NCI-H510A (cell line): ENCODE measurements at places on chromosomes 1 and 21.

DNA sequence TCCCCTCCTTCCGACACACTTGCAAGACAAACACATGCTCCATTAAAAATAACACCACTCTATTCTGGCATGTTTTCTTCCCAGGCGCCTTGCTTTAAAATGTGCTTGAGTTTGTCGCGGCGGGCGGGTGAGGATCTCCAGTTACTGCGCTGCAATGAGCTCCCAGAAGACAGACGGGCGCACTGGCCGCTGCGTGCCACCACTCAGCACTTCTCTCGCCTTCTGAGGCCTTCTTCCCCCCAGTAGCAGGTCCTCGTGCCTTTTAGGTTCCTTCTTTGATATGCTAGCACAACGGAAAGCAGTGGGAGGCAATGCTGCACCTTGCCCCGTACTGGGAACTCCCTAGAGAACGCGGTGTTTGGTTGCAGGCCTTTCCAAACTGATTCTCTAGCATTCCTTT is 279.5 kb upstream of the NR5A2 start:
- DNase-seq, result no peak

- DNase-seq, result no peak
Measured at GRCh38 chr1:155996166-155996565, 17.8 kb upstream of the ARHGEF2 start.

DNA sequence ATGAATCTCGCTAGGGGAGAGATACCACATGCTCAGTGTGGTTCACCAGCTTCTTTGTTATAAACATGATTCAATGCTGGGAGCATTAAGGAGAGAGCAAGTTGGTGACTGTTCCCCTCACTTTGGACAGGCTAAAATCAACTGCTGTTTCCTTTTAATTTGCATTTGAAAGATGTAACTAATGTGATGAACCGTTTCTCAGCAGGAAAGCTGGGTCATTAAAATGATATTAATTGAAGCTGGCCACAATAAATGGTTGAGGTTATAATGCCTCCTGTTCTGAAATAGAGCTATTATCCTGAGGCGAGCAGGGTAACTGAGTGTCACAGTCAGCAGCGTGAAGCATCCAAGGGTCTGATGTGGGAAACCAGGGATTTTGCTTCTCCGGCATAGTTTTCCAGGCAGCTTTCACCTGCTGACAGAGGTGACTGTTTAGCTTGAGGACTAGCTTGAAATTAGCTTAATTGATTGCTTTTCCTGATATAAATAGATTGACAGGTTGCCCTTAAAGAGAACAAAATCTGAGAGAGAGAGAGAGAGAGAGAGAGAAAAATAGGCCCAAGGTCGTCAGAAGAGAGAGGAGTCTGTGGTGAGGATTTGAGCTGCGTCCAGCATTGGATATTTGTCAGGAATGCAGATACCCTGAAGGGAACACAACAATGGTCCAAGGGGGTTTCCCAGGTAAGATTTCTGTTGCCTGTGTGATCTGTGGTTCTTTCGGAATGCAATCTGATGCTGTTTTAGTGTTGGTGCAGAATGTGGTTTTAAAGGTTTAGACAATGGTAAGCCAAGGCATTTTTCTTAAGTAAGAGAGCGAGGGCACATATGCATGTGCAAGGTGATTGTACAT is 209.7 kb downstream of the PATJ start:
- DNase-seq, result no peak

DNA sequence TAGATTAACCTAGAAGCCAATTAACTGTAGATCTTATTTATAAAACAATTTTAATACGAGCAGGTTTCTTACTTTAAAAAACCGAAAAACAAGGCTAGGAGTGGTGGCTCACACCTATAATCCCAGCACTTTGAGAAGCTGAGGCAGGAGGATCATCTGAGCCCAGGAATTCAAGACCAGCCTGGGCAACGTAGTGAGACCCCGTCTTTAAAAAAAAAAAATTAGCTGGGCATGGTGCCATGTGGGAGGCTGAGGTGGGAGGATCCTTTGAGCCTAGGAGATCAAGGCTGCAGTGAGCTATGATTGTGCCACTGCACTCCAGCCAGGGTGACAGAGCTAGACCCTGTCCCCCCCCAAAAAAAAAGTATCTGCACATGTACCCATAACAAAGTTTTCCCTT is 89.3 kb upstream of the QSOX1 start:
- DNase-seq, result no peak

DNA sequence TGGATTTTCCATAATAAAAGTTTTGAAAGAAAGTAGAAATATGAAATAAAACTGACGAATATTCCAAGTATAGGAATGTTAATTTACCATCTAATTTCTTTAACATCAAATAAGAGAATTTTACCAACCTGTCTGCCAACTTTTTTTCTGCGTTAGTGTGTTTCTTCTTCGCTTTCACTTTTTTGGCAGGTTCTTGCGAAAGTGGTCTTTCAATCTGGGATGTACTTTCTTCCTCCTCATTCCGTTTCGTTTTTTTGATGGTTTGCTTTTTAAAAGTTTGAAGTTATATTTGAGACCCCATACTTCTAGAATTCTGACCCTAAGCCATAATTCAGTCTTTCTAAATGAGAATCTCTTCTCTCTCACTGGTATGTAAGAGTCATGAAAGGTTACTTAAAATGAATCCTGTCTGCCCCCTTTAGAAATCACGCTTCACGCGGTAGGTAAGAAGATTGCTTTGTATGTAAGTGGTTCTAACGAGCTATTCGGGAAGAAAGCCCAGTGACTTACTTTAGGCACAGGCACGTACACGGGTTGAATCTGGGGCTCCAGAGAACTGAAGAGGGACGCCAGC is 580 bp downstream of the RBM34 start:
- DNase-seq, result no peak

DNA sequence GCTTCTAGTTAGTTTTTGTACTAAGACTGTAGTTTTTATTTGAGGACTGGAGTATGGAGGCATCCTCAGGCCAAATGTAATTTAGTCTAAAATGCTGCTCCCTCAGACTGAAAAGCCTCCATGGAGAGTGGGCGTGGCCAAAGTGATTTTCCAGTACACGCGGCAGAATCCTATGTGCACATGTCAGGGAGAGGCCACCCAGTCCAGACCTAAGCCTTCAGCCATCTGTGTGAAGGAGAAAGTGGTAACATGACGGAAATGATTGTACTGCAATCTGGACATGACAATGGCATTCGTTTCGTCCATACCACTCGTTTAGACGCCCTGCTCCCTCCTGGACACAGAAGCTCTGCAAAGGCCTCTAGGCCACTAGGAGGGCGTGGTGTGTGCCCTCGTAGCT is 56.2 kb downstream of the PCP4 start:
- no peak for DNase-seq

- no peak for DNase-seq
Measured at GRCh38 chr1:53568540-53568939, 109.3 kb downstream of the DMRTB1 start.

GRCh38 chr1:102837551-102837950 is 270.8 kb downstream of the COL11A1 start:
- no peak for DNase-seq

DNA sequence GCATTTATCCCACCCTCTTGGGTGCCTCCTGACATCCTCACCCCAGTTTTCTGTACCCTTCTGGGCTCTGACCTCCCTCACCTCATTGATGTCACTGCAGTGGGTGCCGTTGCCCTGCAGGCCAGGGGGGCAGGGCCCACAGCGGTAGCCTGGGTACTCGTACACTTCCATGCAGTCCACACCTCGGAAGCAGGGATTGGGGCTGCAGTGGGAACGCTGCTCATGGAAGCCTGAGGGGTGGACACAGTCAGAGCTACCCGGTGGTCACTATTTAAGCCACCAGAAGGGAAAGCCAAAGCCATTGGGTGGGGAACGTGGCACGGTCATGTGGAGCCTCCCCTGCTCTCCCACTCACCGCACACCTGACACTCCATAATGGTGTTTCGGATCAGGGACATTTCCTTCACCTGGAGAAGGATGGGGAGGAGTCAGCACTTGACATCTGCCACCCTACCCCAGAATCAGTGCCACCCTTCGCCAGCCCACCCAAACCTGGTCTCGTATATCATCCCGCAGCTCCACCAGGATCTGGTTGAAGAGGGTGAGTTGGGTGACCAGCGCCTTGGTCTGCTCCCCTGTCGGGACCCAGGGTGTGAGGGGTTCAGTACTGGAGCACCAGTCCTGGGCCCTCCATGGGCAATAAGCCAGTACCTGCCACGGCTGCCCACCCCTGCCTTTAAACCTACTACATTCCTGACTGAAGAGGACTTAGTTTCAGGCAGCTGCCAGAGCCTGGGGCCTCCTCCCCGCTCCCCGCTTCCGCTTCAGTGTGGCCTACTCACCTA is 4.8 kb downstream of the THBS3 start:
- no peak for DNase-seq

GRCh38 chr1:232285138-232285537 is 344.8 kb downstream of the SIPA1L2 start:
- no peak for DNase-seq

GRCh38 chr1:3736708-3737107 is 15.5 kb upstream of the CCDC27 start:
- no peak for DNase-seq

DNA sequence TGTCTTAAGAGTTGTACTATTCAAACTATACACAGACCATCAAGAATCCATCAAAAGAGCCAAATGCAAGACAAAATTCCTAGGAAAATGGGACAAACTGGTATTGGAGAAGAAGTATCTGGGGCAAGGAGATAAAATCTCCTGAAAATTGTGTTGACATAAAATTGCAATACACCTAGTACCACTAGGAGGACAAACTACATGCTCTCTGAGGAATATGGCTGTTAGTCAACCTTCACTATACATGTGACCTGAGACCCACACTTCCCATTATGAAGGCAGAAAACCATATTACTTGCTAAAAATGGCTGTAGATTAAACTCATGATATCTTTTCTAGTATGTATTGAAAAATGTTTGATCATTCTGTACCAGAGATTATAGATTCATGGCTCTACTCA is 30.0 kb downstream of the IRF2BP2 start:
- no peak for DNase-seq

- no peak for DNase-seq
Measured at GRCh38 chr1:19322481-19322880, 10.4 kb downstream of the SLC66A1 start.

GRCh38 chr1:204640578-204640977 is 45.0 kb downstream of the LRRN2 start:
- no peak for DNase-seq

DNA sequence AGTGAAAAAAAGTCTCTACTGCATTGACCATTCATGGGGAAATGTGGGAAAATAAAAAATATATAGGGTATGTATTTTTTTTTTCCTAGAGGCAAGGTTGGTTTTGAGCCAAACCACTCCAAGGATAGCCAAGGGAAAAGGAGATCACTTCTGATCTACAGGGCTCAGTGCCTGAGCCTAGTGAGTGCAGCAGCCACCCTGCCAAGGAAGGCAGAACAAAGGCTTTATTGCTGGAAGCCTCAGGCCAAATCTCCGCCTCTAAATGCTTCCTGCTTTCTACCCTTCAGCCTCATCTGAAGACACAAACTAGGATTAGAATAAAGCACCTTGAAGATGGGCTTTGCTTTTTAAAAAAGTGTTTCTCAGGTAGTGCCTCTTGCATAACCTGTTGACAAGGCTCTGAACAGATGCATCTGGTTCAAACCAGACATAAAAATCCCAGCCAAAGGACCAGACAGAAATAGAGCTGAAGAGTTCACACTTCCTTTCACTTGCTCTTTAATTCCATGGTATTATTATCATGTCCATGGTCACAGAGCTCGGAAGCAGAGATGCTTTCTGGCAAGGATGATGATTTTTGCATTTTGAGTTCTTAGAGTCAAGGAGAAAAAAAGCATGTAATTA is 10.5 kb downstream of the C1orf115 start:
- no peak for DNase-seq

DNA sequence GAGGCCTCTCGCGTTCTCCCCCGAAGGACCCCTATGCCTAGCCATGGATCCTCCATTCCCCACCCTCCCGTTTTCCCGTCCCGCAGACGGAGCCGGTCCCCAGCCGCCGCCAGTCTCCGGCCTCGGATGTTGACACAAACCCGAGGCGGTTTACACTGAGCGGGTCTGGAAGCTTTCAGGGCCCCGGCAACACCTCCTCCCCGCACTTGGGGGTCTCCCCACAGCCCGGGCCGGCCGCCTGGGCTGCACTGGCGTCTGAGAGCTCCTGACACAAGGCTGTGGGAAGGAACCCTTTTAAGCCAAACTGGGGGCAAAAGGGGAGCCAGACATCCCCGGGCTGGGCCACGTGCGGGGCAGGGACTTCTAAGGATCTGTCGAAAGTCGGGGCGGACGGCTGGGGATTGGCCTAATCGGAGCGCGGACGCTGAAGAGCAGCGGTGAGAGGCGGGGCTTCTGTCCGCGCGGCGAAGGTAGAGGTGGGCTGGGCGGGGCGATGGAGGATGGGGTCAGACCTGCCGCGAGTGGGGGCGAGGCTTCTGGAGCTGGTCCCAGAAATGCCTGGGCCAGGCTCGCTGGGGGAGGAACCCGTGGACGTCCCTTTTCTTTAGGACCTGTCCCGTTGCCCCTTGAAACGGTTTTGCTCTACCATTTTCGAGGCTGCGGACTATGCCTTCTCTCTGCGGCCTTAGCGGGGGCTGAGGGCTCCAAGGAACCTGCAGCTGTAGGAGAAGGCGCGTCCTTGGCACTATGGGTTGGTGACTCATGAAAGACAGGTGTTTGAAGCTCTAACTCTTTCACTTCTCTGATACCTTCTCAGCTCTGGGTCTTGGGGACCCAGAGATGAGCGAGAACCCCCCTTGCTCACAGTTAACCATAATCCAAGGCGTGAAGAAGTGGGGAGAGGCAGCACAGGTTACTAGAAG is 1.2 kb upstream of the HPCAL4 start:
- peak; percentile 100 for DNase-seq

DNA sequence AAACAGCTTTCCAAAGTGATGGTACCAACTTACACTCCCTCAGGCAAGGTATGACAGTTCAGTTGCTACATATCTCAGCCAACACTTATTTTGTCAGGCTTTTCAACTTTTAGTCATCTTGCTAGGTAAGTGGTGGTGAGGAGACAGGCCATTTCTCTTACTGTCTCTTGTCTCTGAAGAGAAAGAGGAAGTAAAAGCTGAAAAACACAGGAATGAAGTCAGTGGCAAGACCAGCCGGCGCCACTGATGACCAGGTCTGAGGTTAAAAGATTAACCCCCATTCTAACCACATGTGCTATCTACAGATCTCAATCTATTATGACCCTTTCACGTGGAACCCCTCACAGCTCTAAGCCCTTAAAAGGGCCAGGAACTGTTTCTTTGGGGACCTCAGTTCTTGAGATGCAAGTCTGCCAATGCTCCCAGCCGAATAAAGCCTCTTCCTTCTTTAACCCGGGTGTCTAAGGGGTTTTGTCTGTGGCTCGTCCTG is 4.2 kb downstream of the ADCY10 start:
- DNase-seq, result no peak

DNA sequence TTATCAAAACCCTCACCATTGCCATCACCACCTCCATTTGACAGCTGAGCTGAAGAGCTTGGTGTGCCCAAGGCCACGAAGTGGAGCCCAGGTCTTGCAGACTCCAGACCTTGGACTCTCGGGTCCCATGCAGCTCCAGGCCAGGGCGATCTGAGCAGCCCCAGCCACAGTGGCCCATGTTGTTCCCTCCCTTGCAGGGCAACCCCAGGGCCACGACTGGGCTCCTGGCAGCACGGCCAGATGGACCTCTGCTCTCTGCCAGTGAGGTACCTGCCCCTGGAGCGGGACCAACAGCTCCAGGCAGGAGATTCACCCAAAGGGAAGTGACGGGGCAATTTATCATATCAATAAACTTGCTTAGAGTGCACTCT is 182.7 kb upstream of the VAMP3 start:
- DNase-seq, result no peak

GRCh38 chr1:26785611-26786436 is 1.9 kb upstream of the PIGV start:
- DNase-seq, result no peak
